ENCODE measurements at places on chromosomes 11 and 22.
A peak's percentile ranks its signal among the peaks of the same experiment; 100 is the strongest.

DNA sequence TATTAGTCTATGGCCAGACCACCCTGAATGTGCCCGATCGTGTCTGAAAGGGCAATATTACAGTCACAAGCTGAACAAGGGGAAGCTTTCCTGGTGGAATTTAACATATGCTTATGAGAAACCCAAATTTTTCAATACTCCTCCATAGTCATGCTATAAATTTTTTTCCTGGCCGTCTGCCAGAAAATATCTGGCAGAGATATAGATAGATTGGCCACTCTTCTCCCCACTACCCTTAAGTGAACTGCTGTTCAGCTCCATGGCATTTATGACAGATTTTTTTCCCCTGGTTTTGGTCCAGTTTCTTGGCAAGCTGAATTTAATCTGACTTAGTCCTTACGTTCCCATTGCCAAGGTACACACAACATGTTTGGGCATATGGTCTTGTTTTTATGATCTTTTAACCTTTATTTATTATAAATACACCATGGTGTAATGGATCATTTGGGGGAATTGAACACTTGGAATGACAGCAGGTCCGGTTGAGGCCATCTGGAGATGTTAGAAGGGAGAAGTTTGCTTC is 328.5 kb downstream of the CNTN5 start:
- DNase-seq: no peak

DNA sequence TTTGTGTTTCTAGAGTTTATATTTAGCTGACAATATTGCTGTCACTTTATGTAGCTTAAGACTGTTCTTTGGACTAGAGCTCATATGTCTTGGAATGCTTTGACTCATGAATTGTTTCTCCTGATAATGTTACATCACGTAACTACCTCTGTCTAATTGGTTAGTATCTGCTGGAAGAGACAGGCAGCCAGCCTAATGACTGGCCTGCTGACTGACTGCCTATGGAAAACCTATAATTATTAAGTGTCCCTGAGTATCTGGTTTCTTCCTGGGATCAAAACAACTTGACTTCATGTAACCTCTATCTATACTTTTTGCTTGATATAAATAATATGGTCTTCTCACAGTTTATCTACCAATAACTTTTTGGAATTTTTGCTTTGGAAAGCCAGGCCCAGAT is 9.4 kb downstream of the SOX6 start:
- DNase-seq: no peak

DNA sequence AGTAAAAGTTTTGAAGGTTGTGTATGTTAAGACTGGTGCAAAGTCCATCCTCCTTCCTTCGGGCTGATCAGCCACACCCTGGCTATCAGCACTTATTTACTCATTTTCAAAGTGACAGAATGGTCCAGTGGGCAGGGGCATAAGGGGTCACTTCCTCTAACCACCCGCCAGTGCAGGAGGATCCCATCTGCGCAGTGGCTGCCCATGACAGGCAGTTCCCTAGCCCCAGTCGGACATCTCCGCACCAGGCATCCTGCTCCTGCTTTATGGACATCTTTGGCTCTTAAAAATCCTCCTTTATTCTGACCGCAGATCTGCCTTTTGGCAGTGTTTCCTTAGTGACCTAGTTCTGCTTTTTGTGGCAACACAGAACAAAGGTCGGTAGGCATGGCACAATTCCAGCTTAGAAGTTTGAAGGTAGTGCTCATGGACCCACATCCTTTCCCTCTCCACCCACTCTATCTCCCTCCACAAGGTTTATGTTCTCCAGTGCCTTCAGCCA is 55.9 kb downstream of the BMAL1 start:
- DNase-seq: no peak

DNA sequence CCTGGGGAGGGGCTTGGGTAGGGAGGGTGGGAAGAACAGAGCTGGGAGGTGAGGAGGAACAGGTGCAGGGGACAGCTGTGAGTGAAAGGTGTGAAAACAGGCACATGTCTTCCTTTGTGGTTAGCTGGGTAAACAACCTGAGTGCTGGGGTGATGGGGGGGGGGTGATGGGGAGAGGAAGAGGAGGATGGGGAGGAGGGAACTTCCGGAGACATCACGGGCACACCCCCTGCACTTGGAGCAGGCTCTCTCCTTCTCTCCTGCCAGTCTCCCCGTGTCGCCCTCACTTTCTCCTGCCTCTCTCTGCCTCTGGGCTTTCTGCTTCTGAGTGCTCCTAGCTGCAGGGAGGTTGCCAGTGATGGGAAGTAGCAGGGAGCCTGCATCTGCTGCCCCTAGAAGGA is 8.8 kb downstream of the CXCR5 start:
- no peak for DNase-seq

DNA sequence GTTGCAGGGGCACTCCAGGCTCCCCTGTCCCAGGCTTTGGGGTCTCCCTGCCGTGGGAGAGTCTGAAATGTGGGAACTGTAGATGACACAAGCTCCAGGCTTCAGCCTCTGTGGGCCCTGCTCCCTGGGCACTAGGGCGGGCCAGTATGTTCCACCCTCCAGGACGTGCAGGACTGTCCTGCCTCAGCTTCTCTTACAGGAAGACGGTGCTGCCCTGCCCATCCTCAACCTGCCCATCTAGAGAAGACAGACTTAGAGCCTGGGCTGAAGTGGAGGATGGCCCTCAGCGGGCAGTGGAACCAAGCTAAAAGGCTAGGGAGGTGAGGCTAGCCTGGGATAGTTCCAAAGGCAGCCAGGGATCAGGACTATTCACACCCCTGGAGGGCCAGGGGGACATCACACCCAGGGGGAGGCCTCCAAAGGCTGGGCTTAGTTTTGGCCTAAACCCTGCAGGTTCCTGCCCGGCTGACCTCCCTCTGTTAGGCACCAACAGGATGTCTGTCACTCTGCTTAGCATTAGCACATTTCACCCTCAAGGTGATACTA is 4.0 kb upstream of the CERK start:
- no peak for DNase-seq

- DNase-seq: no peak
Measured at GRCh38 chr11:103988595-103988969, 47.9 kb upstream of the DDI1 start.

- no peak for DNase-seq
Measured at GRCh38 chr11:112213753-112214152, 12.5 kb upstream of the PTS start.

DNA sequence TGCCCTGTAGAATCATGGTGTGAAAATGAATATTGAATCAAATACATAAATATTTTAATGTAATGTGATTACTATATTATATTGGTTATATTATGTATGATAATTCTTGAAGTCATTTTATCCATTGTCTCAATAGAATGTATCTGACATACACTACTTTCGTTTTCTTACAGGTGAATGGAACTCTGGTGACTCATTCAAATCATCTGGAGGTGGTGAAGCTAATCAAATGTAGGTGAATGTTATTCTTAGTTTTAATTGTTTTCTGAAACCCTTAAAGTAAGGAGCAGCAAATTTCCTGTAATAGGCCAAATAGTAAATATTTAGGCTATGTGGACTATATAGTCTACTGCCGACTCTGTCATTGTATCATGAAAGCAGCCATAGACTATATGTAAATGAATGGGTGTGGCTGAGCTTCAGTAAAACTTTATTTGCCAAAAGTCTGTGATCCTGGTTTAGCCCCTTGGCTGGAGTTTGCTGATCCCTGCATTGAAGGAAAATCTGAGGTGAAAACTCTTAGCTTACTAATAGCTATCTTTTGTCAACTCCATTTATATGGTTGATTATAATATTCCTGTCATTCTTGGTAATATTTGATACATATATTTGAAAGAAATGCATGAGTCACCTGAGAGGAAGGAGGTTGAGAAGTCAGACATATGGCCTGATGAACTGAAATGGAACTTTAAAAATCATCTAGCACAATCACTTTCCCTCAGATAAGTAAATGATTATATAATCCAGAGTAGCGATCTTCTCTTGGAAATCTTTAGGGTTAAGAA is 87.2 kb upstream of the GRIK4 start:
- DNase-seq: no peak

- DNase-seq: peak; percentile 18
Measured at GRCh38 chr11:68312117-68312779, at the start of gene LRP5. Gene LRP5, plus strand, starts transcription at chr11:68312591. Its CDS starts 124 bp downstream, at chr11:68312715.
